ENCODE measurements at places on chromosomes 5 and 9.

- no peak for DNase-seq
Observed at GRCh38 chr5:82917584-82917983, 159.6 kb downstream of the TMEM167A start.

GRCh38 chr5:74626386-74627222, 13.9 kb downstream of the ENC1 start:
- DNase-seq: no peak

- no peak for DNase-seq
Observed at GRCh38 chr5:77168879-77169244, 41.6 kb upstream of the PDE8B start.

GRCh38 chr9:2576631-2577030, 45.0 kb upstream of the VLDLR start:
- DNase-seq: no peak

DNA sequence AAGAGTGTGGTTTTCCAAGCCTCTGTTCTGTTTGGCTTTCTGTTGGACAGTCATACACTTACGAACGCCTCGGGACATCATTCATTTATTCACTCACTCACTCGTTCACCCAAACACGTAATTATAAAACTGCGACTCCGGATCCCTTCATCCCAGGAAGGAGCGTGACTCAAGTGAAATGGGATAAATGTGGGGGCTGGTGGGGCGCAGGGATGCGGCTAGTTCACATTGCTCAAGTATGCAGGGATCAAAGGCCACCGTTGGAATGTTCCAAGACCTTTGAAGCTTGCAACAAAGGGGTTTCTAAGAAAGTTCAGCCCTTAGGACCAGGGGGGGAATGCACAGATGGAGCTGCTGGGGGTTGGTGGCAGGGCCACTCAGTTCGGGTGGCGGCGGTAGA, 64.2 kb downstream of the CFAP77 start:
- no peak for DNase-seq

GRCh38 chr5:62475072-62475471, 62.5 kb downstream of the IPO11 start:
- no peak for DNase-seq

DNA sequence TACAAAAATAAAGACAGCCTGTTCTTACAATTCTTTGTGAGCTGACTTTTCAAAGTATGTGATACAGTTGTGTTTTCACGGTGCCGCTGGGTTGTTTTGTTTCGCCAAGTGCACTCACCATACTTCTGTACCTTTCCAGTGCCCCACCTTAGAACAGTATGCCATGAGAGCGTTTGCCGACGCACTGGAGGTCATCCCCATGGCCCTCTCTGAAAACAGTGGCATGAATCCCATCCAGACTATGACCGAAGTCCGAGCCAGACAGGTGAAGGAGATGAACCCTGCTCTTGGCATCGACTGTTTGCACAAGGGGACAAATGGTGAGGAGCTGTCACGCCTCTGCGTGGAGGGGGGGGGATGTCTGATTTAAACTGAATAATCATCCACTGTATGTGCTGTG, 12.9 kb downstream of the CCT5 start:
- DNase-seq: no peak

- DNase-seq: no peak
Observed at GRCh38 chr5:73150876-73151275, 22.1 kb upstream of the TMEM174 start.

- DNase-seq: no peak
Observed at GRCh38 chr9:534886-535285, 306.6 kb upstream of the DMRT1 start.

GRCh38 chr5:135225856-135226560, 173.0 kb downstream of the MACROH2A1 start:
- DNase-seq: no peak

DNA sequence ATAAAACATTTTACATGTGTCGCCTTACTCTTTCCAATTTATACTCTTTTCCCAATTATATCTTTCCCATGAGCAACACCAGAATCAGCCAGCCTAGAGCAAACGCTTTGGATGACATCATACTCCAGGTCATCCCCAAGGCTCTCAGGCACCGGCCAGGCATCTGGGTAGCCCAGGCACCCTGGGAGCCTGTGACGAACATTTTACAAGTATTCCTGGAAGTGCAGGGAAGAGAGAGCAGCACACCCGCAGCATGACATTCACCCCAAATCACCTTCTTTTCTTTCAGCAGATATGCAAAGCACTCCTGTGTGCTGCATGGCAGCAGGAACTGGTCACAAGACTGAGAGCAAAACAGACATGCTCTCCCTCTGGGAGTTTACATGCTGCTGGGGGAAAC, 75.7 kb upstream of the SMIM23 start:
- DNase-seq: no peak

GRCh38 chr9:3268223-3268622, 257.6 kb downstream of the RFX3 start:
- DNase-seq: no peak

GRCh38 chr5:87394411-87395165, 18.1 kb downstream of the CCNH start:
- no peak for DNase-seq

All from activated CD4-positive, alpha-beta T cell treated with anti-CD3 and anti-CD28 coated beads, Interleukin-2, amount 50 U/mL, for 4 hours (primary cell).